Vagina (tissue), 2 donors: ENCODE measurements at places on chromosomes 3 and 15. TPM values are rescaled to one million over a fixed set of nuclear protein-coding genes. Genes with fewer than 3 reads are reported as not detected.

DNA sequence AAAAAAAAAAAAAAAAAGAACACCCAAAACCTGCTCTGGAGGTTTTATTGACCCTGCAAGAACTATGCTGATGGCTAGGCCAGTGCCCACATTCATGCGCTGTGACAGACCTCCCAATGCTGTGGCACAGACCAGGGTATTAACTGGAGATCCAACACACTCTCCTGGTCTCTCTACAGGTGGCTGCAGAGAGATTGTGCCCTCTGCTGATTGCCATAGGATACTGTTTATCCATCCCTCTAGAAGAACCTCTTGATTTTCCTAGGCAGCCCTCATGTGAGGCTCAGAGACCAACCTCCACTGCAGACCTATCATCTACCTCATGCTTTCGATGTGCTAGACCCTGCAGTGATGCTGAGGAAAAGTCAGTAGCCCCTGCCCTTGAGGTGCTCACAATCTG is 125.5 kb upstream of the TRIM42 start:
- DNase-seq: no peak

DNA sequence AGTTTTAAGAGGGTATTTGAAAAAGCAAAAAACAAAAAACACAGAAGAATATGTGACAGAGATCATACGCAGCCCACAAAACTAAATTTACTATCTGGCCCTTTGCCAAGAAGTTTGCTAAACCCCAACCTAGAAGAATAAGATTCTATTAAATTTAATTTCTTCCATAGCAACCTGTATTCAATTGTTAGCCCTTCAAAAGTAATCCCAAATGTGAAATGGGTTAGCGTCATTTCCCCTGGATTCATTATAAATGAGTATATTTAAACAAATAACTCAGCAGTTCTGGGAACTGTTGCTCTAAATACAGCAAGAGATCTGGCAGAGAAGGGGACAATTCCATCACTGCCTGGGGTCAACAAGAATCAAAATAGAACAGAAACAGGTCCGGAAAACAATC is 56.8 kb downstream of the CERS3 start:
- no peak for DNase-seq

- DNase-seq: no peak
Measured at GRCh38 chr15:69749797-69750196, 297.2 kb downstream of the RPLP1 start.

- no peak for DNase-seq
Measured at GRCh38 chr3:119809249-119810017, 27.5 kb downstream of the NR1I2 start.

DNA sequence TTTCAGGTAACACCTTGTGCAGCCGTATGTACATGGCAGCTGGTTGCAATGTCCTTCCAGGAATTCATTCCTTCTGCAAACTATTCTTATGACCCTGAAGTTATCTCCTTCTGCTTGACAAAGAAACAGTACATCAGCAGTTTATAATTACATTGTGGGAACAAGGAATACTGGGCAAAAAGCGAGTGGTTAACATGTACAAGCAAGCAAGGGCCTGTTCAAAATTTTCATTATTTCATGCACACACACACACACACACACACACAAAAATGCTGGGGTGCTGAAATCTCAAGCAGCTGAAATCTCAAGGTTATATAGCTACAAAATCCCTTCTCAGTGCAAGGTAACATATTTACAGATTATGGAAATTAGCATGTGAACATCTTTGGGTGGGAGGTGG is 30.7 kb downstream of the GTPBP8 start:
- DNase-seq: no peak

DNA sequence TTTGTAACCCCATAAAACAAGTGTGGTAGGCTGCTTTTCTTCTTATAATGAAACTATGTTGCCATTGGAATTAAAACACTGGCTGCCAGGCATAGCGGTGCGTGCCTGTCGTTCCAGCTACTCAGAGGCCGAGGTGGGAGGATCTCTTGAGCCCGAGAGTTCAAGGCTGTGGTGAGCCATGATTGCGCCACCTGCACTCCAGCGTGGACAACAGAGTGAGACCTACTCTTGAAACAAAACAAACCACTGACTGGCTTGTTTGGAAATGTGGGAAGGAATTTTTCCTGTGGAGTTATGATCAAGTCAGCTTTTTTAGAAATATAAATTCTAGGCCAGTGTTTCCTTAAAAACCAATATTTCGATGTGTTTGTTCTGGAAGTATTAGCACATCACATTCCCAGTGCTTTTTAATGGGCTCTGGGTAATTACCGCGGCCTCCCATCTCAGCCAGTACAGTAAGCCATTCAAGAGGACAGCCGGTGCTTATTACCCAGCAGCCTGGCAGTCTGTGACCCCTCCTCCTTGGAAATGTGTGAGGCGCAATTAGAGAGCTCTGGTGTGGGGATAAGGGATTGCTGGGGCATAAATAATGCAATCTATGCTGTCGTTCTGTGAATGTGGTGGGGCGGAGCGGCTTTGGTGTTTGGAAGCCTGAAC is 58.3 kb upstream of the TRAK1 start:
- DNase-seq: no peak

GRCh38 chr3:60192297-60193114 is 1058.7 kb downstream of the FHIT start:
- no peak for DNase-seq

DNA sequence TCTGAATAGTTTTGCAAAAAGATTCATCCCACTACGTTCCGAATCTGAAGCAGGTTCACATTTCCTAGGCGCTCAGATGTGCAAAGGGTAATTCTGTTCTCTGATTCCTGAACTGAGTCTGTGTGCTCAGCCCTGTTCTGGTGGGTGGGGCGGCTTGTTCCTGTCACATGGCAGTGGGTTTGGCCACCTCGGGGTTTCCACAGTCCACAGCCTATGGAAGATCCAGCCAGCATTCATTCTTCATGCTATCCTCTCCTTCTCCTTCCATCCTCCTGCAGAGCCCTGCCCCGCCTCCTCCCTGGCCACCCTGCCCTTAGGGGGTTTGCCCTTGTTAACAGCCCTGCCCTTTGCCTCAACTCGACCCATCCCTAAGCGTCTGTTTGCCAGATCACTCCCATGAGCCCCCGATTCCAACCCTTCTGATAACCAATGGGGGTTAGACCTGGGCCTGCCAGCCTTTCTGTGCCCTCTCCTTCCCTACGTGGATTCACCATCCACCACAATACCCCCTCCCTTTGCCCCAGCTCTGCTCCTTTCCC is 31.0 kb downstream of the PRR20G start:
- DNase-seq: peak; percentile 70

- DNase-seq: no peak
Measured at GRCh38 chr3:143563786-143564185, 284.5 kb downstream of the SLC9A9 start.

GOLGA8T gene
- 1.5 TPM for total RNA-seq

ALDH1L1 gene
- total RNA-seq: 19.2 TPM

ACTR8 gene
- total RNA-seq: 18.4 TPM

CSPG4 gene
- 23.1 TPM for total RNA-seq

CACNA1D gene
- 0.74 TPM for total RNA-seq
